ENCODE measurements at places on chromosomes 3 and 15.

DNA sequence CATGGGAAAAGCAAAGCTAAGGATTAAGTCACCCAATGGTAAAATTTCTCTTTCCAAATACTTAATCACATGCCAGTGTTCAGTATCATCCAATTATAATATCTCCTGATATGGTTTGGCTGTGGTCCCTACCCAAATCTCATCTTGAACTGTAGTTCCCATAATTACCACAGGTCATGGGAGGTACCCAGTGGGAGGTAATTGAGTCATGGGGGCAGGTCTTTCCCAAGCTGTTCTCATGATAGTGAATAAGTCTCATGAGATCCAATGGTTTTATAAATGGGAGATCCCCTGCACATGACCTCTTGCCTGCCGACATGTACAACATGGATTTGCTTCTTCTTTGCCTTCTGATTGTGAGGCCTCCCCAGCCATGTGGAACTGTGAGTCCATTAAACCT, 26.1 kb upstream of the NMB start:
- no peak for DNase-seq

GRCh38 chr3:8456412-8456811, 45.2 kb upstream of the LMCD1 start:
- DNase-seq, result no peak

- DNase-seq, result no peak
Observed at GRCh38 chr15:90611157-90611556, 81.4 kb downstream of the CRTC3 start.

DNA sequence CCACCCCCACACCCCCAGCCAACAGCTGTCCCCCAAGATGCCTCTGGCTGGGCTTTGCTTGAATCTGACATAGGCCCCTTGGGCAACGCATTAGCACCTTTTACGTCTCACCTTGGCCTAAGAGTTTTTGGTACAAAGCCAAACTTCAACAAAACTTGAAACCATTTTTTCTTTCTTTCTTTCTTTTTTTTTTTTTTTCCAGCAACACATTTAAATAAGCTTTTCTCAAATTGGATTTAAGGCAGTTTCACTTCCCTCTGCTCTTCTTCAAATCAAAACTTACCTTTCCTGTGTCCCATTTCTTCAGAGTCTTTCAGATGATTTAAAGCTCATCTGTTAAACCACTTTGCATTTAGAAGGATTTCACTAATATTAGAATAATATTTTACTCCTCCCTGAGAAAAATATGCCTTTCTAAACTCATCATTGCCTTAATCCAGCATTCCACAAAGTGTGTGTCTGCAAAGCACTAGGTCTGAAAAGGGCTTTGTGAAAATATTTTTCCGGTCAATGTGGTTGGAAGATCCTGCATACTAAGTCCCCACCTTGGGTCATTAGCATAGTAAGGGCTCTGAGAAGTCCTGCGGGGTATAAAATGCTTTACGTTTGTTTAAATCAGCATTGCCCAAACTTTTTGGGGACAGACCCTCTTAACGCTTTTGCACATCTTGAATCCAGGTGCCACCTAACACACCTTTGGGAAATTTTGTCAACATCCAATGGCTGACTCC, 217.0 kb downstream of the TLE3 start:
- no peak for DNase-seq

- no peak for DNase-seq
Observed at GRCh38 chr3:190989218-190989617, 126.7 kb upstream of the GMNC start.

GRCh38 chr3:23663246-23663645, 142.5 kb upstream of the UBE2E1 start:
- DNase-seq, result no peak

GRCh38 chr3:186483611-186484340, 60.4 kb downstream of the CRYGS start:
- no peak for DNase-seq

DNA sequence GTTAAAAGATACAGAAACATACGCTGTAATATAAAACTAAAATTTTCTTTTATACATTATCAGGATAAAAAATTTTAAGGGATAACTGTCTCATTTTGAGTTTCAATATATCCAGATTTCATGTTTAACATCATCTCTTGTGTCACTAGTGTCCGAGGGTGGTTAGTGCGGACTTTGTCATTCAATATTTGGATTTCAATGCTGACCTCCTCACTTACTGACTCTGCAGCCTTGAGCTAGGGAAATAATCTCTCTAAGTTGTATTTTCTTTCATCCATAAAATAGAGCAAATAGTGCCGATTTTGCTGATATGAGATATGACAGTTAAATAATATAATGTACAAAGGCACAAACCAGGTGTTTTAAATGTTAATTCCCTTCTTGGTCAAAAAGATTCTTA, 203.2 kb downstream of the CPNE4 start:
- DNase-seq, result no peak

GRCh38 chr3:62214850-62215249, 158.5 kb downstream of the FEZF2 start:
- DNase-seq, result no peak

DNA sequence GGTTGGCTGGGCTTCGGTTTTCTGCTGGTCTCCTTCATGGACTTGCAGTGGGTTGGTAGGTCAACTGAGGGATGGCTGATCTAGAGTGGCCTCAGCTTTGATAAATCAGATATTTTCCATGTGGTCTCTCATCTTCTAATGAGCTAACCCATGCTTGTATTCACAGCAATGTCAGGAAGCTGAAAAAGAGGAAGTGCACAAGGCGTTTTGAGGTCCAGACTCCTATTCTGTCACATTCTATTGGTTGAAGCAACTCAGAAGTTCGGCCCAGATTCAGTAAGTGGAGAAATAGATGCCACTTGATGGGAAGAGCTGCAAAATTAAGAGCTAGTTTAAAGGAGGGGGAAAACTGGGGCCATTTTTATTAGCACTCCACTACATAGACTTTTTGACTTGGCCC, 361.2 kb downstream of the DIPK2A start:
- no peak for DNase-seq

DNA sequence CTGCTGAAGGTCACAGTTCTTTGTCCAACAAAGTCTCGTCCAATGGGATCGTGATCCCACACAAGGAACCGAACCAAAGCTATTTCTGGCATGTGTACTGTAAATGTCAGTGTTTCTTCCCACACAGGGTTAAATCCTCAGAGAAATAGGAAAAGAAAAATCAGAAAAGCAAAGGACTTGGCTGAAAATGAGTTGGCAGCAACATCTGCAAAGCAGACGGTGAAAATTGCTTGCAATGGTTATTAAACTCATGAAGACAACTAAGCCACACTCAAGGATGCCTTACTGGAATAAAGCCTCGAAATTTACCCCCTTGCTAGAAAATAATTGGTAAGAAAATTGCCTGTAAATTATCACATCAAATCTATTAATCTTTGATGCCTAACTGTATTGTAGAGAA, 195.2 kb upstream of the STRIT1 start:
- DNase-seq, result no peak

- DNase-seq, result peak; percentile 46
Observed at GRCh38 chr3:177196456-177197040, 734 bp downstream of the TBL1XR1 start.

- DNase-seq, result no peak
Observed at GRCh38 chr15:83288381-83288801, 3.9 kb upstream of the BNC1 start.

- DNase-seq, result no peak
Observed at GRCh38 chr3:64157150-64158035, 67.9 kb downstream of the PRICKLE2 start.

DNA sequence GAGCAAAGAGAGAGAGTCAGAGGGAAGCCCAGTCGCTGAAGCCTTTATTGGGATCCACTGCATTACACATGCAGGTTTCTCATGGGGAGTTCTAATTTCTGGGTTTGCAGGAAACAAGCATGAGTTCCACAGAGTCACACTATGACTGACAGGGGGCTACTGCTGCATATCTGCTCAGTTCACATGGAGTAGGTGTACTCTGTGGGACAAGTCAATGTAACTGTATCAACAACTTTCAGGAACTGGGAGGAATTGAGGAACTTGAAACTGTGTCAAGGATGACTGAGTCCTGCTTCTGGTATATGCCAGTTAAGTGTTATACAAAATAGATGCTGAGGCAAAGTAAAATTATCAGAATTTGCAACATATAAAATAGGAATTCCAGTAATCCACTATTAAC, 110.8 kb downstream of the NPAP1 start:
- no peak for DNase-seq

- DNase-seq, result no peak
Observed at GRCh38 chr3:105353485-105354161, 13.1 kb upstream of the ALCAM start.

DNA sequence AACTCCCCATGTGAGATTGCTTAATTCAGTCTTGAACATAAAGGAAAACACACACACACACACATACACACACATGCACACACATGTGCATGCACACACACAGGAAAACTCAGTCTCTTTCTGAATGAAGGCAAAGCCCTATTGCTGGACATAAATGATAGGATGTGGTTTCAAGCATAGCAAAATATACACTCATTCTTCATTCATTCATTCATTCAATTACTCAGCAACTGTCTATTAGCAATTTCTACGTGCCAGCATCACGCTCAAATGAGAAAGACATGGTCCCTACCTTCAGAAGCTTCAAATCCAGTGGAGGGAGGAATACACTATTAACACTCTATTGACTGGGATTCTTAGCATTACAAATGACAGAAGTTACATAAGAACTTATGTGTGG, 41.8 kb upstream of the UBE2E2 start:
- DNase-seq, result no peak

GRCh38 chr3:94310341-94311135, 247.7 kb downstream of the NSUN3 start:
- DNase-seq, result no peak

Data from stimulated activated CD4-positive, alpha-beta T cell treated with anti-CD3 and anti-CD28 coated beads, Interleukin-1b, Interleukin-23, amount 100 ng/mL, for 48 hours (primary cell).